ENCODE measurements at places on chromosomes 1 and 21. TPM values are rescaled to one million over a fixed set of nuclear protein-coding genes. Genes with fewer than 3 reads are reported as not detected.

Gene RGSL1
- total RNA-seq: 0.17 TPM

Gene LRRC41
- 90.3 TPM for total RNA-seq

Gene ASCL5
- total RNA-seq: 3.7 TPM

Gene TLCD4
- 0.10 TPM for total RNA-seq

Gene GPATCH3
- 8.6 TPM for total RNA-seq

Gene PACC1
- 11.6 TPM for total RNA-seq

Gene HRNR
- 0.24 TPM for total RNA-seq

Gene WDR64
- total RNA-seq: not detected

Gene CR1L
- total RNA-seq: not detected

Gene CDKN2C
- total RNA-seq: 18.9 TPM

Gene CRYAA
- 0.23 TPM for total RNA-seq

Gene AGMAT
- total RNA-seq: 1.2 TPM

Data from motor neuron (in vitro differentiated cells).